Fibroblast of villous mesenchyme (primary cell): ENCODE measurements at places on chromosomes 6 and 20.

- no peak for DNase-seq
These were observed 301.2 kb downstream of the PLCB1 start for GRCh38 chr20:8433291-8433690.

- no peak for DNase-seq
These were observed 124.5 kb upstream of the PRND start for GRCh38 chr20:4597215-4597614.

- no peak for DNase-seq
These were observed 491.4 kb upstream of the RNF217 start for GRCh38 chr6:124470803-124471202.

GRCh38 chr20:8060977-8061376 is 41.4 kb upstream of the TMX4 start:
- DNase-seq, result no peak

GRCh38 chr20:35883778-35884540 is 70.3 kb downstream of the SCAND1 start:
- peak; percentile 99 for DNase-seq

GRCh38 chr6:144298194-144298593 is 13.1 kb downstream of the UTRN start:
- no peak for DNase-seq

DNA sequence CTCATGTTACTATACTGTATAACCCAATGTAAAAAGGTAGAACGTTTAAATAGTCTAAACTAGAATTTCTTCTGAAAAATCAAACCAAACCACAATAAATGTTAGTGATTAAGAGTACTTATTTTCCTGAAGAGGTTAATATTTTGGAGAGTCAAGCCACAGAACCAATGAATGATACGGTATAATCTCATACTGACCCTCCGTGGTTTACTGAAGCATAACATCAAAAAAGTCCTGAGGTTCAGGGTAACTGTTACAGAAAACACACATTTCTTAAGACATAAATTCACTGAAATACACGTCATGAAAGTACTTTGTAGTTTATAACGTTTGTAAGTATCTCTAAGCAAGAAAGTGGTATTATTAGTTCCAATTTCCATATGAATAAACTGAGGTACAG is 28.9 kb downstream of the ESF1 start:
- no peak for DNase-seq

GRCh38 chr6:170223718-170224693 is 66.9 kb downstream of the DLL1 start:
- no peak for DNase-seq

DNA sequence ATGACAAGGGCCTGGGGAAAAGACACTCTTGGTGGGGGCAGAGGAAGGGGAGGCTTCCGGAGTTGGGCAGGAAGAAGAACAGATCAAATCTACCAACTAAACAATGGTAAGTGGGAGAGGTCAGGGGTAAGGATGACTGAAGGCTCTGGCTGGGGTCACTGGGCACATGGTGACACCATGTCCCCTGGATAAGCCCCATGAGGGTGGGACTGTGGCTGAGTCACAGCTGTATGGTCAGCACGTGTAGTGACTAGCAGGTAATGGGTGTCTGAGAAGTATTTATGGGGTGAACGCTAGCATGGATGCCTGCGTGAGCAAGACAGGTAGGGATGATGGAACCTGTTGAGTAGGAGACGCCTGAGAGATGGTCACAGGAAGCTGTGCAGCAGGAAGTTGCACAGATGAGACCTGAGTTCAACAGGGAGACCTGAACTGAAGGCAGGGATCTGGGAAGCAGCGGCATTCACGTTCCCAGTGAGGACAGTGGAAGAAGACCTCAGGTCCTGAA is 64.5 kb upstream of the SNX9 start:
- DNase-seq, result no peak

DNA sequence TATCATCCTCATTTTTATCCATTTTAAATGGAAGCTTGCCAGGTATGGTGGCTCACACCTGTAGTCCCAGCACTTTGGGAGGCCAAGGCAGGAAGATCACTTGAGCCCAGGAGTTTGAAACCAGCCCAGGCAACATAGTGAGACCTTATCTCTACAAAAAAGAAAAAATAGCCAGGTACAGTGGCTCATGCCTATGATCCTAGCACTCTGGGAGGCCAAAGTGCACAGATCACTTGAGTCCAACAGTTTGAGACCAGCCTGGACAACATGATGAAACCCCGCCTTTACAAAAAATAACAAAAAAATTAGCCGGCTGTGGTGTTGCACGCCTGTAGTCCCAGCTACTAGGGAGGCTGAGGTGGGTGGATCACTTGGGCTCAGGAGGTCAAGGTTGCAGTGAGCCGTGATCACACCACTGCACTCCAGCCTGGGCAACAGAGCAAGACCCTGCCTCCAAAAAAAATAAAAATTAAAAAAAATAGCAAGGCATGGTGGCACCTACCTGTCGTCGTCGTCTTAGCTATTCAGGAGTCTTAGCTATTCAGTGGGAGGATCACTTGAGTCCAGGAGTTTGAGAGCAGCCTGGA is 89.0 kb downstream of the TCP11 start:
- DNase-seq, result no peak

GRCh38 chr6:163494279-163494727 is 79.8 kb downstream of the QKI start:
- peak; percentile 49 for DNase-seq

DNA sequence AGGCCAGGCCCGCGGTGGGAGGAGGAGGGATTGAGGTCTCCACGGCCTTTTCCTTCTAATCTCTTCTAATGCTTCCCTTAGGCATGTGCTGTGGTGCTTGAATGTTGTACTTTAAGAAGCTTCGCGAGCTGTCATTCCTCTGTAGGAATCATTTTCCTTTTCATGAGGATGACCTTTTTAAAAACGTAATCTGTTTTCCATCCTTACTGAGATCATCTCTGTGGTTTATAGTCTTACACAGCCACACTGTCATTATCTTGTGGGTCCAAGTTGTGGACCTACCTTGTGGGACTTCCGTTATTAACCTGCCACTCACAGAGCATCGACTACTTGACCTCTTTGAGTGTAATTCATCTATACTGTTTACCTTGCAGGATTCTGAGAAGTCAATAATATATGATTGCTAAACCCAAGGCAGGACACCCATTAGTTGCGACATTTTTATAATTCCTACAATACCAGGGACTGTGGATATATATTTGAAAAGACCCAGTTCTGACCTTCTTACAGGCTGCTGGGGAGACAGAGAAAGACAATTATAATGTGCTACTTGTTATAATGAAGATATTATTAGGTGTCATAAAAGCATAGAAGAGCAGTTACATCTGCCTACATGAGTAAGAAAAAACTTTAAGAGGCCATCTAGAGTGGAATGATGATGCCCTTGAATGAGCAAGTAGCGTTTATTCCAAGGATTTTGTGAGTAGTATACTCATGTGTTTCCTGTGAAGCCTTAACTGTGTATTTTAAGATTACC is 842 bp downstream of the SLC25A27 start:
- no peak for DNase-seq

GRCh38 chr20:43751167-43752050 is 24.6 kb upstream of the GTSF1L start:
- peak; percentile 52 for DNase-seq

DNA sequence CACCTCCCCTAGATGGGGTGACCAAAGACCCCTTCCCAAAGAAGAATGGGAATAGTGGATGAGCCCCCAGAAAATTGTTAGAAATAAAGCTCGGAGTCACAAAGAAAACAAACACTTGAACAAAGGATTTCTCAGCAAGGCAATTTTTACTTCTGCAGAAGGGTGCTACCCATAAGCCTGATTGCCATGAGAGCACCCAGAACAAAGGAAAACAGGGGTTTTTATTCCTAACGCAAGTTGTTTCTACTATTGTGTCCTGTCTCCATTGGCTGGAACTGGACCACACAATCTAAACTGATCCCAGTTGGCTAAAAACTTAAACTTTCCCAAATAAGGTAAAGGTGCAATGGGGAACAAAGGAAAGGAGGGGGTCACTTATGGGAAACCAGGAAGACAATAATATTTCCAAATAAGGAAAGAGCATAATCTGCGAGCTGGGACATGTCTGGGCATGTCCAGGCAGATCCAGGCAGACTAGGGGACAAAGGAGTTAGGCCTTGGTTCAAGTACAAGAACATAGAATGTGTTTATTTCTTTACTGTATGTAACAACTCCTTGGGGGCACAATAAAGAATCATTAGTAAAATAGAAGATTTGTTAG is 20.0 kb downstream of the HLA-B start:
- no peak for DNase-seq

DNA sequence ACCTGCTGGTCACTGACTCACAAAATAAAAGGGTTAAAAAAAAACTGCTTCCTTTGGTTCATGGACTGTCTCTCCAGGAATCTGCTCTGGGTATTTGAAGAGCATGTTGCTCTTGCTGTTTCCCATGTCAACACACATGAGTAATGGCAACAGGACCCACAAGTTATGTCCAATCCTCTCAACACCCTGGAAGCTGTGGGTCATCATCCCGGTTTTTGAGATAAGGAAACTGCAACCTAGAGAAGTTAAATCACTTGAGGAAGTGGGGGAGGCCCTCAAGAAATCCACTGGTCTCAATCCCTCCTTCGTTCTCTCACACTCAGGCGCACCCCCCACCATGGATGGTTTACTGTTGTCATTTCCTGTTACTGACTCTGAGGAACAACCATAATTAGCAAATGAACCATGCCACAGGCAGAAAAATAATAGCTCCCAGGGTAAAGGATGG is 12.4 kb downstream of the MAP1LC3A start:
- DNase-seq, result peak; percentile 88

DNA sequence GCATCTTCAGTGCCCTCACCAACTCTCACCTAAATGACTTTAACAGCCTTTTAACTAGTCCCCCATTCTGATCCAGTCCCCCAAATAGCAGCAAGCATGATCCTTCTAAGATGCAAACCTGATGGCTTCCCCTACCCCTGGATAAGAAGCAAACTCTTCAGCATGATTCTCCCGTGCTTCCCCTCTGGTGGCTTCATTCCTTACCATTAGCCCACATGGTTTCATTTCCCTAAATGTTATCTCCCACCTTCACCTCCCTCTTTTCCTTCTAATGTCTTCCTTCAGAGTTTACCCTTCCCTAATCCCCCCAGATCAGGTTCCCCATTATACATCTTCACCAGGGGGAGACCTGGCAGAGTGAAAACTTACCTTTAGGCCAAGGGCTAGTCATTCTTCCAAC is 4.0 kb upstream of the RAB5IF start:
- no peak for DNase-seq
